ENCODE measurements at places on chromosomes 12 and 14.

DNA sequence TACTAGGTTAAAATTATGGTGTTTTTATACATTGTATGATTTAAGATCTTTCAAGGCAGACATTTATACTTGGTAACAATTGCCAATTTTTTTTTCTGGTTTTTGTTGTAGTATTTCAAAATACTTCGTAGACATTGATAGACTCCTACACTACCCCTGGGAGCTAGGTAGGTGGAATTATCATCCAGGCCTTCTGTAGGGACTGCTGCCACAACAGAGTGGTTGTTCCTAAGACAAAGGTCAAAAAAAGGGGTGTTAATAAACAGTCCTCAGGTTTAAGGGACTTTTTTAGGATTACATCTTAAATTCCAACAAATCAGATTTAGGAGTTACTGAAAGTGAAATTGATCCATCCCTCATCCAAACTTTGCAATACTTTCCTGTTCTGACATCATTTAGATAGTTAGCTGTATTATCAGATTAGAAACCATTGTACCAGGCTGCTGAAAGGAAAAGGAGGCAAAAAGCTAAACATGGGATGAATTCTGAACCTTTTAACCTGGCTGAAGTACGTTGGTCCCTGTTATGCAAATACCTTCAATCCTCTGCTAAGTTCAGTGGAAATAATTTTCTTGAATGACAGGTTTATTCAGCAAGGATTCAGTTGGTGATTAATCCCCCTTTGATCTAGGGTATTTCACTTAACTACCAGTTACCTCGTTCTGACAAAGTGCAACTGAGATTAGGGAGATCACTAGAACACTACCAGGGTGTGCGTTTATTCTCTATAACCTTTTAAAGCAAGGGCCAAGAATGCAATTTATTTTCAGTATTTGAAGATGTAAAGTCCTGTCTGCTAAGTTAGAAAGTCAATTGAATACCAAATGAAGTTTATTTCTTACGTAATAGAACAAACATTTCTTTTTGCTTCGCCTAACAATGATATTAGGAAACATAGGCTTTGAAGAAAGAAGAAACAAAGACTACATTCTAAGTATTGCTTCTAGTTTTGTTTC lies 23.2 kb downstream of the AP5M1 start:
- no peak for DNase-seq

GRCh38 chr12:69739287-69740191 lies 879 bp downstream of the RAB3IP start:
- no peak for DNase-seq

- no peak for DNase-seq
Observed at GRCh38 chr12:6200256-6201212, at the start of gene CD9. CD9 (plus strand) TSS chr12:6200400; CDS start chr12:6200500, 100 bp downstream.

- DNase-seq: no peak
Observed at GRCh38 chr12:63869656-63870055, 25.2 kb downstream of the SRGAP1 start.

- DNase-seq: no peak
Observed at GRCh38 chr12:121331248-121331647, 21.0 kb downstream of the ANAPC5 start.

DNA sequence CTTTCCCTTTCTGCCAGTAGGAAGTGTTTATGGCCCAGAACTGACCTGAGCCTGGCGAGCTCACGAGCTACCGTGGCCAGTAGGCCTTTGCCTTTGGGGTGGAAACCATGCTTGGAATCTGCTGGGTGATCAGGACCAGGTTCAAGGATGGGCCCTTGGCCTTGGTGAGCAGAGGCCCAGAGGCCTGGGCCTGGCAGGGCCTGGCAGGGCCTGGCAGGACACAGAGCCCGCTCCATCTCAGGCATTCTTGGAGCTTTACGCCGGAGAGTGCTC lies 184.8 kb upstream of the RTL1 start:
- DNase-seq: no peak

DNA sequence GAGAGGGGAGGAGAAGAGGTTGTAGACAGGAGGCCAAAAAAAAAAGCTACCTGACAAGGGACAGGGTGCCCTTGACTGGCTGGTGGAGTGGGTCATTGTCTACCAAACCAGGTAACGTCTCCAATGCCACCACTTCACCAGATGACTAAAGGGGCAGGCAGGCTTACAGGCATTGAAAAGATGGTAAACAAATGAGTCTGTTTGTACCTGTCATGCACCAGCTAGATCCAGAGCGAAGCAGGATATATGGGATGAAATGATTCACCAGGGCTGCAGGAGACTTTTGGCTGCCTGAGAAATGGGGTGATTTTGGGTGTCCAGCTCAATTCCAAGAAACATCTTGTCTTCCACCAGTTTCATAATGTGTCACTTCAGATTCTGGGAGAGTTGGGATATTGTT lies 4.0 kb downstream of the C12orf54 start:
- no peak for DNase-seq

DNA sequence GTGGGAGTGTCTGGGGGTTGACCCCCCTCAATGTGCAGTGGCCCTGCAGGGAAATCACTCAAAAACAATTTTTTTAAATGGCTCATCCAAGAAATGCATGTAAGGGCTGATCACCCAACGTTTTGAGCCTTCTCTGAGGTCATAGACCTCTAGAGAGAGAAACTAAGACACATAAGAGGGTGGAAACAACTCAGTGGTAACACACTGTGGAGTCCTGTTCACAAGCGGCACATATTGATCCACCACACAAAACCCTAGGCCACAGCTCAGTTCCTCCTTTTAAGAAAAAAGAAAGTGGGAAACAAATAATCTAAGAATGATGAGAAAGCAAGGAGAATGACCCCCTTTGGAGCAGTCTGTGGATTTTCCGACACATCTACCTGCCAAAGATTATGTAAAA lies 83.0 kb upstream of the METAP2 start:
- DNase-seq: no peak

- no peak for DNase-seq
Observed at GRCh38 chr14:91299121-91300115, 54.9 kb upstream of the GPR68 start.

DNA sequence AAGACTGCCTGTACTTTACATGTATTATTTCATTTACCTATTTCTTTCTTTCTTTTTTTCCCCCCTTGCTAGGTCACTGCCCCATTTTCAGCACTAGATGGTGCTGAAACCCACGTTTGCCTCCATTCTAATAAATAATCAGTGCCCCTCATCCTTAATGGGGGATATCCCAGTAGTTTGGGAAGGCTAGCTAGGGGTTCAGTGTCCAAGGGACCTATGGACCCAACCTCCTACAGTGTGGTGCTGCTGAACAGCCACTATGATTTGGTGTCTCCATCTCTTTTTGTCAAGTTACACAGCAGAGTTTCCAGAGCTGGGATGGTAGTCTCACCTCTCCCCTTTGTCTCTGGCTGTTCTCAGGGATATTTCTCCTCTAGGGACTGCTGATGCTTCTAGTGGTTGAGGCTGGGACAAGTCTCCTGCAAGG lies 6.5 kb upstream of the HCFC2 start:
- no peak for DNase-seq

- DNase-seq: no peak
Observed at GRCh38 chr12:3127832-3128231, 50.7 kb downstream of the TSPAN9 start.

DNA sequence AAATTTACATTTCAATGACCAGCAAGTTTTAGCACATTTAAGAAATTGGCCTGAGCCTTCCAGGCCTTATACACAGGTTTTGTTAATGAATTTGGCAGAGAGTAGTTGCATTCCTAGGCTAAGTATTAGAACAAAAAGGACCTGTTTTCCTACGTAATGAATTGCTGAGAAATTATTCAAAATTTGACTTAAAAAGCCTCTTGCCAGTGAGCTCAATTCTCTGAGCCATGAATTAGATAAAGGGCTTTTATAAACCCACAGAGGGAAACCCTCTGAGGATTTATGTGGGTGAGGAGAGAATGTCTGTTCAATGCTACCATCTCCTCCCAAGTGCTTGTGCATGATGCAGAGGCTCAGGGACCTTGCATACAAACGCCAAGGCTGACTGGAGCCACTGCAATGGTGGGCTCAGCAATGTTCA lies 94.5 kb upstream of the PELI2 start:
- no peak for DNase-seq

- no peak for DNase-seq
Observed at GRCh38 chr14:50728836-50729235, 60.7 kb upstream of the SAV1 start.

DNA sequence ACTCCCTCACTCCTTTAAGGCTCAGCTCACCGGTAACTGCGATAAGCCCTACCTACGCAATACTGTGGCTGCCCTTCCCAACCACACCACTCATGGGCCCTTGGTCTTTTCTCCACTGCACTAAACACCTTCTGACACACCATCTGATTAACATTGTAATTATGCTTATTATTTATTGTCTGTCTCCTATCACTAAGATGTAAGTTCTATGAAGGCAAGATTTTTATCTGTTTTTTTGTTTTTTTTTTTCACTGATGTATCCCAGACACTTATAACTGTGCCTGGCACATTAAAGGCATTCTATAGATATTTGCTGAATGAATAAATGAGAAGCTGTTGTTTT lies 34.2 kb upstream of the PYGL start:
- no peak for DNase-seq

GRCh38 chr12:116813271-116814041 lies 67.8 kb downstream of the HRK start:
- DNase-seq: no peak

GRCh38 chr12:19979584-19979983 lies 388.8 kb upstream of the PDE3A start:
- DNase-seq: no peak

DNA sequence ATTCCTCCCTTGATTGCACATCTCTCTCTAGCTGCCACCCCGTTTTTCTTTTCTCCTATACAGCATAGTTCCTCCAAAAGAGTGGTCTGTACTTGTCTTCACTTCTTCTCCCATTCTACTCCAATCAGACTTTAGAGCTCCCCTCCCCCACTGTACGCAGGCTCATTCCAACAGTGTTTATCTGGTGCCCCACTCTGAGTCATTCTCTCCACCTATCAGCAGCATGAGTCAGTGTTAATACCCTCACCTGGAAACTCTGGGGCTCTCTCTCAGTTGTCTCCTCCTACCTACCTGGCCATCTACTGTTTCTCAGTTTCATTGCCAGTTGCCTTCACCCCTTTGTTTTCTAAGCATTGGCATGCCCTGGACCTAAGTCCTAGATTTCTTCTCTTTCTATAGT lies 175.1 kb upstream of the ARHGAP5 start:
- no peak for DNase-seq

DNA sequence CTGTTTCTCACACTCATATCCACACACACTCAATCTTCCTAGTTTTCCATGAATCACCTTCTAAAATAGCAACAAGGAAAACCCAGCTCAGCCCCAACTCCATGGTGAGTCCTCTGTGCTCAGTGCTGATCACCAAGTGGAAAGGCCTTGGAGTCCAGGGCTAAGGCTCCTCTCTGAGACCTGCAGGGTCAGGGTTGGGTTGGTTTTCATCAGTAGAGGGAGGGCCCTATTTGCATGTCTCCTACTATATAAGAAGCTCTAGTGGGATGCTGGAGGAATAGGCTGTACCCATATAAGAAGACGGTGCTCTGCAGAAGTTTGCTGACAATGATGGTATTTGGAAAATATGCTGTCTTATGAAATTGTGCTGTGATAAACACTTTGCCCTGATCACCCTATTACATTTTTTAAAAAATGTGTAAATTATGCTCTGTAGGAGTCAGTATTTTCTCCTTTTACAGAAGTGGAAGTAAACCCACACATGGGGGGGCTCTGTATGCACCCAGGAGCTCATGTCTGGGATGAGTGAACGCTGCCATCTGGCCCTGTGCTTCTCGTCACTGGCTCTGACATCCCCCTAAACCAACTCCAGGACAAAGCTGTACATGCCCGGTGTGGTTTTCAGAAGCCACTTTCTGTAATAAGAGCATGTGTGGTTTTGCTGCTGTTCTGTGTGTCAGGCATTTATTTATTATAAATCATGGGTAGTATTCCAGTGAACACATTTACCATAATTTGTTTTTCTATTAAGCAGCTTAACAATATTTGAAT lies 536.3 kb downstream of the TMEM121 start:
- no peak for DNase-seq

GRCh38 chr12:77847060-77847541 lies 16.4 kb downstream of the NAV3 start:
- DNase-seq: no peak

DNA sequence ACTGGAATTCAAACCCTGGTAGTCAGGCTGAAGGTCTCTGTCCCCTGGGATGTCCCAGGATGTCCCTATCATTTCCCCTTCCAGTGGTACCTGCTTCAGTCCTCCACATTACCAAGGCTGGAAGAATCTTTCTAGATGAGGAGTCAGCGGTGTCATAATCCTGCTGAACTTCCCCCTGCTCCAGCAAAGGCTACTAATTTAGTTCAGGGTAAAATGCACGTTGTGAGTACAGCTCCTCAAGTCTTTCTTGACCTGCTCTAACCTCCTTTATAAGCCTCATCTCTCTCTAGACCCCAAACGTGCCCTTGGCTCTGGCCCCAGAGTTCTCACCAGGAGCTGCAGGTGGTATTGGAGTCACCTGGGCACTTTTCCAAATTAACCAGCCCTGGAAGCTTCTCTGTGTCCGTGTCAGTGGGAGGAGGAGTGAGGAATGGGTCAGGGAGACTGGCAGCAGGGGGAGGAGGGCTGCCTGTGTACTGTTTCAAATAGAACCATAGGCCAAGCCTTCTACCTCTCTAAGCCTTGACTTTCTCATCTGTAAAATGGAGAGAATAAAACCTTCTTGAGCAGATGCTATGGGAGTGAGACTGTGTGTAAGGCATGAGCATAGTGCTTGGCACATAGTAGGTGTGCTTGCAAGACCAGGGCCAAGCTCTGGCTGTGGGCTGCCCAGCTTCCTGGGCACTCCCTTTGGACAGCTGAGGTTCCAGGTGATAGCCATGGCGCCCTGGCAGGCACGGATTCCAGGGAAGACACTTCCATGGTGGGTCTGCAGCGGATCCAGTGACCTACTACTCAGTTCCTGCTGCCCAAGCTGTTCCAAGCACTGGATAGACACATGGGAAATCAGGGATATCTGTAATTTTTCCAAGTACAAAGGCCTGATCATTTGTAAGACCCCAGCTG lies 24.5 kb downstream of the ASB2 start:
- DNase-seq: no peak

GRCh38 chr14:78254911-78255461 lies 84.8 kb downstream of the NRXN3 start:
- DNase-seq: peak; percentile 14

GRCh38 chr12:118185602-118186397 lies 49.9 kb downstream of the PEBP1 start:
- DNase-seq: no peak

DNA sequence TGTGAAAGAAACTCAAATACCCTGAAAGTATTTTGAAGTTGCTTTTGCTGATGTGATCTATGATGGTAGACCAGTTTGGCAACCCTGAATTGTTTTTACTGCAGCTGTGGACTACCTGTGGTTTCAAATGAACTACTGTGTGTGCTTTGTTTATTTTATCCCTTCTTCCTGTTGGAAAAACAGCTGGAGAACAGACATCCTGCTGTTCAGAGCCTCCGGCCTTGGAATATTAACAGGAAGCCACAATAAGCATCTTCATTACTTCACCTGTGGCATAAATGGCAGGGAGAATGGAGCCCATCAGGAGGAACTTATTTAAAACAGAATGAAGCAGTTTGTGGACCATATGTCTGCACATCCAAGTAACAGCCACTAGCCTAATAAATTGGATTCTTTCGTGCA lies 104.8 kb downstream of the DUSP6 start:
- DNase-seq: no peak

- no peak for DNase-seq
Observed at GRCh38 chr12:5856692-5857091, 88.4 kb downstream of the ANO2 start.
